ENCODE measurements at places on chromosomes 1 and 21. TPM values are rescaled to one million over a fixed set of nuclear protein-coding genes. Genes with fewer than 3 reads are reported as not detected.

The CFAP141 gene
- not detected for total RNA-seq

The GNAI3 gene
- total RNA-seq: 5.1 TPM

The EXTL1 gene
- not detected for total RNA-seq

The SPOCD1 gene
- 3.9 TPM for total RNA-seq

The SAMSN1 gene
- 0.16 TPM for total RNA-seq

The RGS5 gene
- 0.91 TPM for total RNA-seq

The TRPM2 gene
- total RNA-seq: 6.7 TPM

The IRF2BP2 gene
- 79.2 TPM for total RNA-seq

The CD164L2 gene
- not detected for total RNA-seq

The AADACL4 gene
- not detected for total RNA-seq

The OR2T2 gene
- not detected for total RNA-seq

The NUDT17 gene
- total RNA-seq: 6.5 TPM

The CCDC185 gene
- not detected for total RNA-seq

The BNIPL gene
- 0.28 TPM for total RNA-seq

The DNM3 gene
- total RNA-seq: 0.40 TPM

The CLCA1 gene
- not detected for total RNA-seq

The KRTAP21-2 gene
- total RNA-seq: not detected

The SFT2D2 gene
- total RNA-seq: 14.1 TPM

The DMBX1 gene
- 0.61 TPM for total RNA-seq

The NES gene
- 1.1 TPM for total RNA-seq

The DISP1 gene
- 2.1 TPM for total RNA-seq

The CCDC181 gene
- 0.12 TPM for total RNA-seq

The FCMR gene
- total RNA-seq: 5.1 TPM

The MMEL1 gene
- total RNA-seq: not detected

The FCN3 gene
- total RNA-seq: not detected

The IL12RB2 gene
- 0.12 TPM for total RNA-seq

The RAB42 gene
- 3.9 TPM for total RNA-seq

The ARHGAP30 gene
- total RNA-seq: 0.14 TPM

The NUF2 gene
- total RNA-seq: 24.0 TPM

The TMEM61 gene
- 0.56 TPM for total RNA-seq

The CASQ2 gene
- not detected for total RNA-seq

The NBPF4 gene
- 0.15 TPM for total RNA-seq

The HSD3B2 gene
- not detected for total RNA-seq

The GSTM5 gene
- total RNA-seq: not detected

The CRYAA gene
- total RNA-seq: not detected

The OR2T29 gene
- total RNA-seq: not detected

The RNU1-4 gene
- 6.1 TPM for total RNA-seq

The PTPRC gene
- total RNA-seq: not detected

The EDN2 gene
- 41.6 TPM for total RNA-seq

The CYP4A22 gene
- total RNA-seq: not detected

The C1orf141 gene
- not detected for total RNA-seq

Measured in A549 treated with Hydrocortisone at 1 μM for 4 hours (cell line).